Esophagus squamous epithelium (tissue), 5 donors: ENCODE measurements at places on chromosomes 7 and 10.
A peak's percentile ranks its signal among the peaks of the same experiment; 100 is the strongest.

- no peak for DNase-seq
Observed at GRCh38 chr7:132162556-132163144, 413.6 kb downstream of the PLXNA4 start.

GRCh38 chr10:44769450-44769849 lies 141.7 kb upstream of the TMEM72 start:
- DNase-seq, result no peak

- no peak for DNase-seq
Observed at GRCh38 chr10:101492205-101492604, 95.9 kb downstream of the POLL start.

- no peak for DNase-seq
Observed at GRCh38 chr10:52645187-52645758, 127.3 kb downstream of the MBL2 start.

DNA sequence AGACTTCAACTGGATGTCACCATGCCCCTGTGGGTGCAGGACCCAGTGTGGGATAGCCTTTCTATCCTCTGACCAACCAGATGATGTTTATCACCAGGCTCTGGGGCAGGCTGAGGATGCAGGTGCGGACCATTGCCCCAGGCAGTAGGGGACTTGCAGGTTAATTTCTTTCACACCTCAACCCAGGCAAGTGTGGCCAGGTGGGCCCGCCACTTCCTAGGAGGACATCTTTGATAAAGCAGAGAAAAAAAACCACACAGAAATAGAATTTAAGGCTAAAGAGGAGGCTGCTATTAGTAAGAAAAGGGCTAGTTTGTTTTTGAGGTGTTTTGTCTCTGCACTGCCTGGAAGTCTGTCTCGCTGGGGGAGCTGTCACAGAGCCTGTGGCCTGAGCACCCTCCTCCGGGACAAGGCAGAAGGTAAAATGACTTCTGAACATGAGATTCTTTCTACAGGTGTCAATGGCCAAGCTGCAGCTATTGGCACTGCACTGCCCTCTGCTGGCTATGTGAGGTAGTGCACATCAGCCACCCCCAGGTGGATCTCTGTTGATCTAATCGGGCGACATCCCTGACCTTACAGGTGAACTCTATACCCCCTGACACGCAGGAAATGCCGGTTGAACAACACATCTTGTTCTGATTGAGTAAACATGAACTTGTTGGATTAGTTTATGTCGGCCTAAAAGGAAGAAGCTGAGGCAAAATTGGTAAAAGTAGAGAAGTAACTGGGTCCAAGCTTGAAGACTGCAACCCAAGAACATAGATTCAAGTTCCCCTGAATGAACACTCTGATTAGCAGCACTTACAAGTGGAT lies 21.0 kb downstream of the UPP1 start:
- peak; percentile 32 for DNase-seq

DNA sequence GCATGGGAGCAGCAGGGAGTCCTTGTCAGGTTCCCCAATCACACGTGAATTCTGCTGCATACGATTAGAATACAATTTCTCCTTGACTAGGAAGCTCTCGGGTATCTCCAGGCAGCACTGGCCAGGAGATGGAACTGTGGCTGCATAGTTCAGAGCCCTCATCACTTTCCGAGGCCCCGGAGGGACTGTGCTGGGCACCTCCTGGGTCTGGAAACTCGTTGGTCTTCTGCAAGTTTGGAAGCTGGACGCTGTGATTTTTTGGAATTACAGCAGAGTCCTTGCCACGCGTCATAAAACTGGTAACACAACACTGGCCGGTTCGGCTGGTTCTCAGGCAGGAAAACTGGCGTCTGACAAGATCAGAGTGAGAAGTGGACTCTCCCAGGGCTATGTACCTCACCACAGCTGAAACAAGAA lies 216.1 kb downstream of the CCDC3 start:
- no peak for DNase-seq

- no peak for DNase-seq
Observed at GRCh38 chr7:51016546-51016945, 233.8 kb upstream of the GRB10 start.

- DNase-seq, result no peak
Observed at GRCh38 chr10:130808243-130808642, 503.3 kb downstream of the TCERG1L start.

- DNase-seq, result no peak
Observed at GRCh38 chr10:4649886-4650508, 176.0 kb upstream of the AKR1E2 start.

- no peak for DNase-seq
Observed at GRCh38 chr10:109968953-109969759, 38.6 kb upstream of the ADD3 start.

DNA sequence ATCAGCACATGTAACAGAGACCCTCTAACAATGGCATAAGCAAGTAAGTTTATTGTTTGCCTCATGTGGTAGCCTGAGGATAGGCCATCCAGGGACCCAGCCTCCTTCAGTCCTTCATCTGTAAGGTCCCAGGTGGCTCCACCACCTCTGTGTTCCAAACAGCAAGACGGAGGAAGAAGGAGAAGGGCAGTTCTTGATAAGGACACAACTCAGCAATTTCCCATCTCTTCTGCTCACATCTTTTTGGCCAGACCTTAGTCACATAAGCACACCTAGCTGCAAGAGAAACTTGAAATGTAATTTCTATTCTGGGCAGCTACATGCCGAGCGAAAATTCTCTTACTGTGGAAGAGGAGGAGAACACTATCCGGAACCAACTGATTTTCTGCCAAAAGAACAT lies 33.9 kb downstream of the DCLRE1A start:
- DNase-seq, result no peak

DNA sequence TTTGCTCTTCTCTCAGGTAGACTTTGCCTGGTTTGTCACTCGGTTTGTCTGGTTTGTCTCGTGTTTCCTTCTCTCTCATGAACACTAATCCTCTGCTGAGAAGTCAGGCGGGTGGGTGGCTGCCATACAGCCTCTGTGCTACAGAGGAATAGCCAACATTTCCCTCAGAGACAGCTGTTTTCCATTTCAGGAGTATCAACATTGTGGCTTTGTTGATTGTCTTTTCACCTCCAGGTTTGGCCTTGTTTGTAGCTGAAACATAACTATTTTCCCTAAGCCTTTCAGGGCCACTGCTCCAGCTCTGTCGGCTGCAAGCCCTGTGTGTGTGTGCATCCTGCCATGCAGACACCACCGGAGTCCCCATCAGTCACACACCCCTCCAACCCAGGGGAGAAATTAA lies 122.8 kb downstream of the BAMBI start:
- no peak for DNase-seq

DNA sequence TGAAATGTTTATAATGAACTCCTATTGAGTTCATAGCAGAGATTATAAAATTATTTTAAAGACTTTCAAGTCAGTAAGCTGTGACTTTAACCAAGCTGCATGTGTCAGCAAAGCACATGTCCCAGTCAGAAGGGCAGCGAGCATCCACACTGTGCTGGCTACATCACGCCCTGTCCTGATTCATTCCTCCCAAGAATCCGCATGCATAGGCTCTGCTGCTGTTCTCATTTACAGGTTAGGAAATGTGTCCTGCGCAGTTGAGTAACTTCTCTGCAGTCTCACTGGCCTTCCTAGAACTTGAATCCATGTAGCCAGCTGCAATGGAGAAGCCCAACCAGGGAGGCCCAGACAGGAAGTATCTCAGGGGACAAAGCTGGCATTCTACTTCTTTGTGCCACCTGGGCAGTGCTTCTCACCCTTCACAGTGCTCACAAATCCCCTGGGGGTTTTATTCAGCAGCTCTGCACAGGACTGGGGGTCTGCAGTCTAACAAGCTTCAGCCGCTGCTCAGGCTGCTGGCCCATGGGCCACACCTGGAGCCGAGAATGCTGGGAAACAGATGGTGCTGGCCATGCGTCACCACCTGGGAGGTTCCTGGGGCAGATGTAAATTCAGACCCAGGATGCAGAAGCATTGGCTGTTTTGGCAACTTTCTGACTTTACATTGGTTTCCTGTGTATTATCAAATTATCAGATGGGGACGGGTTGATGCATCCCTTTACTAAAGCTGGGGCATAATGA lies 192.8 kb upstream of the GDF10 start:
- DNase-seq, result no peak

- DNase-seq, result no peak
Observed at GRCh38 chr7:152759949-152760853, 649 bp downstream of the ACTR3B start.

GRCh38 chr7:157439761-157440160 lies 103.0 kb downstream of the DNAJB6 start:
- no peak for DNase-seq

DNA sequence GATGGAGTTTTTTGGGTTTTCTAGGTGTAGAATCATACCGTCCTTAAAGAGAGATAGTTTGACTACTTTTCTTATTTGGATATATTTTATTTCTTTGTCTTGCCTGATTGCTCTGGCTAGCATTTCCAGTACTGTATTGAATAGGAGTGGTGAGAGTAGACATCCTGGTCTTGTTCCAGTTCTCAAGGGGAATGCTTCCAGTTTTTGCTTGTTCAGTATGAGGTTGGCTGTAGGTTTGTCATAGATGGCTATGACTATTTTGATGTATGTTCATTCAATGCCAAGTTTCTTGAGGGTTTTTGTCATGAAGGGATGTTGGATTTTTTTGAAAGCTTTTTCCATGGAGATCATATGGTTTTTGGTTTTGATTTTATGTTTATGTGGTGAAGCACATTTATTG lies 676.9 kb downstream of the SUGCT start:
- DNase-seq, result no peak

DNA sequence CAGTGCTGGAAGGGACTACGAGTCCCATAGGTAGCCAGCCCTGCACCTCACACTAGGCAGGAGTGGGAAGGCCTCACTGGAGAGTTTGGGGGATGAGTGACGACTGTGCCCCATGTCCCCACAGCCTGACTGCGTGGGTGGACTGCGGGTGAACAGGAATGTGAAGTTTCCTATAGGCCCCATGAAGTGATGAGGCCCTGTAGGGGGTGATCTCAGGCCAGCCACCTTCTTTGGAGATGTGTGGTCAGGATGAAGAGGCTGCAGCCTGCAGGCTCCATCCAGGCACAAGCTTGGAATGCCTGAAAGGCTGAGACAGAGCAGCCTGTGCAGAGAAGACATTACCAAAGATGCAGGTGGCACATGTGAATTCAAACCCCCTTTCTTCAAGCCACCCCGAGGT lies 94.9 kb downstream of the CPXM2 start:
- DNase-seq, result no peak

- DNase-seq, result no peak
Observed at GRCh38 chr10:16381083-16381482, 55.7 kb upstream of the PTER start.

GRCh38 chr10:122148876-122149560 lies 122.1 kb upstream of the BTBD16 start:
- no peak for DNase-seq

GRCh38 chr7:95095966-95096540 lies 188.7 kb downstream of the PPP1R9A start:
- no peak for DNase-seq

DNA sequence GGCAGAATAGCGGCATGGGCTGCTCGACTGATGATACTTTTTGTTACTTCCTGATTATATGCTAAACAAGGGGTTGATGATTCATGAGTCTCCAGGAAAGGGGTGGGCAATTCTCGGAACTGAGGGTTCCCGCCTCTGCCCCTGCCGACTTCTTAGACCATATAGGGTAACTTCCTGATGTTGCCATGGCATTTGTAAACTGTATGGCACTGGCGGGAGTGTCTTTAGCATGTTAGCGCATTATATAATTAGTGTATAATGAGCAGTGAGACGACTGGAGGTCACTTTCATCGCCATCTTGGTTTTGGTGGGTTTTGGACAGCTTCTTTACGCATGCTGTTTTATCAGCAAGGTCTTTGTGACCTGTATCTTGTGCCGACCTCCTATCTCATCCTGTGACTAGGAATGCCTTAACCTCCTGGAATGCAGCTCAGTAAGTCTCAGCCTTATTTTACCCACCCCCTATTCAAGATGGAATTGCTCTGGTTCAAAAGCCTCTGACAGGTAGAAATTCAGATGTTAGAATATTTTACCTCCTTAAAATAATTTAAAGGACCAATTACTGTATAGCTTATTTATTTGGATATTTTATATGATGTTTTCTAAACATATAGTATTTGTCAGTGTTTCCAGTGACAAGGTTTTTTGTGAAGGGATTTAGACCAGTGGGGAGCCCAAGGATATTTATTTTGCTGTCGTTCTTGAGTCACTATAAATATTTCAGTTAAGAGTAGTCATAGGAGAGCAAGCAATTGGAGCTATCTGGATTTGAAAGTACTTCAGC lies 90.1 kb upstream of the PIK3CG start:
- no peak for DNase-seq

- no peak for DNase-seq
Observed at GRCh38 chr7:134730411-134730829, 49.0 kb upstream of the CALD1 start.

- no peak for DNase-seq
Observed at GRCh38 chr10:86310291-86310690, 56.3 kb downstream of the GRID1 start.

DNA sequence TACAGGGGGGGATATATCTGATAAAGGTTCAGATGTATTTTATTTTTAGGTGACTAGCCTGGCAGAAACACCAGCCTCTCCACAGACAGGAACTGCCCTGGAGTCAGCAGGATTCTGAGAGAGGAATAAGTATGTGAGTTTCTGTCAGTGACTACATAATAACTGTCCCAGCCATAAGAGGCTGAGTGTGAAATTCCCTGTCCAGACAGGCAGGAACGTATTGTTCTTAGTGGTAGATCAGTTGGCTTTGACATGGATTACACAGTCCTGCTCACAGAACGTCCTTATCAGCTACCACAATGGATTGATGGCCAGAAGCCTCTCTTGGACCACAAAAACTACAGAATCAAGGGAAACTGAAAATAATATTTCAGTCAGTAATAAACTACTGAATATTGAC lies 709.8 kb downstream of the PCDH15 start:
- DNase-seq, result no peak

DNA sequence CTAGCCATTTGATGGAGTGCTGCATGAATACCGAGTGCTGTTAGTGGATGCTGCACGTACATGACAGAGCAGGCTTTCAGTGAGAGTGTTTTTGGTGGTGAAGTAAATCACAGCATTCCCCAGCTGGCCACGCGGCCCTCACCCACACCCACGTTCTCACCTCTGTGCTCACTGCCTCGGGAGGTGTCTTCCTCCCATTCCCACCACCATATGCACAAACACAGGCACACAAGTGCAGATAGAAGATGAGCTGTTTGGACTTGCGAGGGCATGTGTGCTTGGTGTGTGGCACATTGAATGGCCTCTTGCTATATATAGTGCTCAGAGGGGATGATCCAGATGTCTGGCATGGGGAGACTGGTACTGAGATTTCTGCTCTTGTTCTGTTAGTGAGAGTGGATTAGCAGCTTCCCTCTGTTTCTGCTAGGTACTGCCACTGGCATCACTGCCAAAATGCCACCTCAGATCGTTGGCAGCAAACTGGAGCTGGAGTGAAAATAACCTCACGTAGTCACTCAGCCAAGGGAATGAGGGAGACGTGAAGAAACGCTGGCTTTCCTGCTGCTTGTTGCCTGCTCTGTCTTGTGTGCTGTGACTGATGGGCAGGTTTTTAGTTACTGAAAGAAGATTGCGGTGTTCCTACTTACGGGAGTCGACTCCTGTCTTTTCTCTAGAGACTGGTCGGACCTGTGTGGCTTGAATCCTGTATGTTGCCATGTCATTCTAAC lies 19.1 kb downstream of the DNAJB6 start:
- DNase-seq, result no peak

- no peak for DNase-seq
Observed at GRCh38 chr7:33901199-33901598, 4.1 kb upstream of the BMPER start.
